ENCODE measurements at places on chromosomes 16 and 17.

- no peak for DNase-seq
Observed at GRCh38 chr16:59699786-59700185, 965.7 kb upstream of the GOT2 start.

GRCh38 chr16:85878875-85879274, 20.1 kb upstream of the IRF8 start:
- no peak for DNase-seq

DNA sequence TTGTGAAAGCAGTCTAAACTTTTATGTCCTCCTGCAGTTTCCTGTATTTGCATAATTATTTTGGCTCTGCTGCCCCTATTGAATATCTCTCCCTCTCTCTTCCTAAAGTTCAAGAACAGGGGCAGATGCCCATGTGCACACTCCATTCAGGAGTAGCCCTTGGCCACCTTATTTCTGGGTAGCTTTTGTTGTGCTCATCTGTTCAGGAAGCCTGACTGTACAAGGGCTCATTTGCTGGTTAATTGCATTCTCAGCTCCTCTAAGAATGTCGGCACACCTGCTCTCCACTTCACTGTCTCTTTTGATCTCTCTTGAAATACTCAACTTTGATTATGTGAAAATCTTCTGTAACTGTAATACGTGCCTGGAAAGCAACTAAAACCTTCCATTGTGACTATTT, 1378.8 kb upstream of the CDH8 start:
- DNase-seq = no peak

DNA sequence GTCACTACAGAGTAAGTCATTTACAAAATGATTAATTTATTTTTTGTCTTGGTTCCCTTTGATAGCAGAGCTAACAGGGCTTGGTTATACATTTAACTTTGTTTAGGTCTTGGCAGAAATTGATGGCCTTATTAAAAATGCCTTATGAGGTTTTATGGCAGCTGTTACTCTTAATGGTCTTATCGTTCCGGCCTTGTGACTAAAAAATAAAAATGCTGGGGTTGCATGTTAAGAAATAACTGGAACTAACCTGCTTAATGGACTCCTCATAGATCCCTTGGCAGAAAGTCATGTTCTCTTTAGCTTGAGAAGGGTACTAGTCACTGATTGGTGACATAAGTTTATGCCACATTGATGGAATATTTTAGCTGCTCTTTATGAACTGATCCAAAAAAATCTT, 18.3 kb downstream of the COX11 start:
- no peak for DNase-seq

DNA sequence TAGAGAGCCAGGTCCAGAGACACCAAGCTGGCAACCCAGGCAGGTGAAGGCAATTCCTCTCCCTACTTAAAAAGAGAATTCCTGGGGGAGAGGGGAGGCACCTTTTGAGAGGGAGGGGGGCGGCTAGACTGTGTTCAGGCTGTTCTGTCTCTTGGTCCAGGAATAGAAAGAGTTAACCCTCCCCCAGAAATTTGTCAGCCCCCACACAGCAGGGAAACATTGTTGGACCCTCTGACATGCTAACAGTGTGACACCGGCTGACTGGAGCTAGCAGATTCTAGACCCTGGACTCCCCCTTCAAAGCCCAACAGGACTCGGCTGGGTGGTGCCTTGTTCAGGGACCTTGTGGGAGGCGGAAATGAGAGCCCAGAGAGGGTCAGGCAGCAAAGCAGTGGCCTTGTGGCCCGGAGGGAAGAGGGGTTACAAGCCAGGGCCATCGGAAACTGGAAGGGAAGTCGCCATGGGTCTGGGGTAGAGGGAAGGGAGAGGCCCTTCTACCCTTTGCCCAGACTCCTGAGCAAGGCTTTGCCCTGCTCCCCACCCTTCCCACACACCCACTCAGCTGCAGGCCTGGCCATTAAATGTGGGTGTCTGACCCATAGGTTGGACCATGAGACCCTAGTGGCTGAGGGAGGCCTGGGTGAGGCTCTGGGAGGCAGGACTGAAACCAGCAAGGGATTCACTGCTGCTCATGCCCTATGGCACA, 44.6 kb downstream of the RAI1 start:
- DNase-seq = no peak

GRCh38 chr16:67357561-67357960, 30.9 kb downstream of the LRRC36 start:
- DNase-seq = no peak

- no peak for DNase-seq
Observed at GRCh38 chr16:56357241-56357764, 68.0 kb downstream of the AMFR start.

DNA sequence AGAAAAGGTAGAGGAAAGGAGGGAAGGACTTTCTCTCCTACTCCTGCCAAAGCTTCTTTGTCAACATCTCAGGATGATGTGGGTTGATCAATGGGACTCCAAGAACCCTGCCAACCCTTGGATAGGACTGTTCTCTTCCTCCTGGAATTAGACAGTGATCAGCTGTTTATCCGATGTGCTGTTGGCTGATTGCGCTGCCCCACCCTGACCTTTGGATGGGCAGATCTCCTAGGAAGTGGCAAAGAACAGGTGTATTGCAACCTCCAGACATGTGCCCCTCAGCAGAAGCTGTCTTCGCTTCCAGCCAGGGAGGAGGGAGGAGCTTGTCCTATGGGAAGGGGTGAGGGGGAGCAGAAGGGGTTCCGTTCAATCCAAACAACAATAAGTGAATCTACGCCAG, 30.5 kb downstream of the SLC5A11 start:
- DNase-seq = no peak

- no peak for DNase-seq
Observed at GRCh38 chr17:56309897-56310296, 156.6 kb downstream of the ANKFN1 start.

GRCh38 chr17:72648702-72649101, 443.8 kb downstream of the SLC39A11 start:
- DNase-seq = no peak

- DNase-seq = no peak
Observed at GRCh38 chr16:1656808-1657617, 21.1 kb upstream of the JPT2 start.

DNA sequence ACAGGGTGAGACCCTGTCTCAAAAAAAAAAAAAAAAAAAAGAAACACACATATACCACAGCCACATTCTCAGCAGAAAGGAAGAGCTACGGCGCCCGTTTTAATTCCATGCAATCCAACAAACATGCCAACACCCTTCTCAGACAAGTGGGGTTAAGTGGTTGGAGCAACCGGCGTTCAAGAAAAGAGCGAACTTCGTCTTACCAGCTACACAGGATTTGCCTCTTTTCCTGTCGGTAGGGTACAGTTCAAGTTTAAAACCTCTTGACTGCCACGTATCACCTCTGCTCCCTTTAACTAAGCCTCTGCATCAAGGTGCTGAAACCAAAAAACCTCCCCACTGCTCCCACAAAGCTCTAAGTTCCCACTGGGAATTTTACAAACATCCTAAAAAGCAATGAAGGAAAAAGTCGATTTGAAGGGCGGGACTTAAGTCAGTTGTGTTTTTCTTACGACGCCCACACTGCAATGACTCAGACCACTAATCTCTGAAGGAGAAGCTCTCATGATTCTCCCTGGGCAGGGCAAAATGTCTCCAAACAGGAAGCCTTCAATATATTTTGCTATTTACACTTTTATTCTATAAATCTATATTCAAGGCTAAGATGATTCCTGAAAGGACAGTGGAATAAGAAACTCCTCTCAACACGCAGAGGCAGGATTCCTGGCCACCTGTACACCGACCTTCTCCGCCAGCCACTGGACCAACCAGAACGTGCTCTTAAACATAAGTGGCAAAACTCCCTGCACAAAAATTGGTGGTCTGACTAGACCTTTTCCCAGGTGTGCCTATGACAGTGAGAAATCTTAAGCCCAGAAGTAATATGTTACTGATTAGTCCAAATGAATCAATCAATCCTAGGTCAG, 18.8 kb downstream of the SRP68 start:
- no peak for DNase-seq

- DNase-seq = no peak
Observed at GRCh38 chr16:49464877-49465504, 91.4 kb downstream of the C16orf78 start.

GRCh38 chr17:82285141-82285540, 11.6 kb upstream of the CSNK1D start:
- no peak for DNase-seq

DNA sequence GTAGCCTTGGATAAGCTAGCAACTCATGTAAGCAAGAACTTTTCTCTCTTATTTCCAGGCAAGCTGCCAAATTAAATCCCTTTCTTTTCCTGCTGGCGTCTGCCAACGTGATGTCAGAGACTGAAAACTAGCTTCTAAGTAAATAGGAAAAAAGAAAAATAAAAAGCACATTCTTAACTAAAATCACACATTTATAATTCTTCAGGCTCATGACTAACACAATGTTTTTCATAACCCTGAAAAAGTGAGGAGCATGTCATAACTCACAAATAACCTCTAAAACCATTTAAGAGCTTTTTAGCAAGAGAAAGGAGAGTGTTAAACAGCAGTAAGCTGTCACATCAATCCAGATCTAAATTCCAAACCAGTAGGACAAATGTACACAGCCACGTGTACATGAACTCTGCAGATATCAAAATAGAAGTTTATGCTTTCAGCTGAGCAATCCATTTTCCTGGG, 110.0 kb downstream of the N4BP1 start:
- no peak for DNase-seq

DNA sequence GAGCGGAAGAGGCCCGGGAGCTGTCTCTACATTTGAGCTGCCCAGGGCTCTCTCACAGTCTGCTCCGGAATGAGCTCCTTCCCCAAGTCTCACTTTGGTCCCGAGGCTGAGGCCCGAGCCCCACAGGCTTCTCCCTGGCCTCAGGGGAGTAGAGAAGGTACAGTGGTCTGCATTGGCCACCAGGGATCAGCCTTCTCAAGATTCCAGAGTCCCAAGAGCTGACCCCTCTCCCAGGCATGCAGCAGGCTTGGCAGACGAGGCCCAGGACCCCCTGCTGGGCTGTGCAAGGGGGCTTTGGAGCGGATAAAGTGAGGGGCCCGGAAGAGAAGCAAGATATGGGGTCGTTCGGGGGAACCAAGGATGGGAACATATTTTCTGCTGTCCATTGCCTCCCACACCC, 3.1 kb downstream of the PRSS27 start:
- no peak for DNase-seq

- DNase-seq = no peak
Observed at GRCh38 chr17:45106096-45106495, 26.2 kb downstream of the PLCD3 start.

GRCh38 chr16:77683397-77684180, 38.7 kb upstream of the NUDT7 start:
- DNase-seq = no peak

GRCh38 chr17:1511290-1511689, 5.1 kb downstream of the INPP5K start:
- DNase-seq = no peak

DNA sequence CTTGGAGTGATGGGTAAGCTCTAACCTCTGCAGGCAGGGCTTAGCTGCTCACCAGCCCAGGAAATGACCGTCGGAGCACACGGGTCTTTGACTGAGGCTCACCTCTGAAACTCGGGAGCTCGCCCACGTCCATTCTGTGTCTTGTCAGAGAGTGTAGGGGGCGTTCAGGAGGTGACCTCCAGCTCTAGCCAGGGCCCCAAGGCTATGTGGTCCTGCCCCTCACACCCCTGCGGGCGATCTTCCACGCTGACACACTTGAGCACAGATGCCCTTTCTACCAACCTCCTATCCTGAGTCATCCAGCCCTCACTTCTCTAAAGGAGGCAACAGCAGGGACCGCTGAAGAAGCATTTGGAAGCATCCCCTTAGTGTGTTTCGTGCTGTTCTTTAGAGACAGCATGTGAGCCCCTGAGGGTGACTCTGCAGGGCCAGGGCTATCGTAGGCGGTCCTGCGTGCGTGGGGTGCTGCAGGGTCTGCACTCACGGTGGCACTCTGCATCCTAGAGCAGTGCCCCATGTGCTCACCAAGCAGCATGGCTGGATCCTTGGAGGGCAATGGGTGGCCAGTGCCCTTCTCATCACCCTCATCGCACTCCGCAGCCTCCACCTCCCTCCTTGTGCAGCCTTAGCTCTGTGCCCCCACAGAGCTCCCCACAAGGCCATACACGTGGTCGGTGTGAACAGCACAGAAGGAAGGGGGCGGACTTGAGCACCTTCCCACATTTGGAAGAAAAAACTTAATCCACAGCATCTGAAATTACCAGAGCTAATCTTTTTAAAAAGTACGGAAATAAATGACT, 33.8 kb downstream of the SLC47A1 start:
- no peak for DNase-seq

DNA sequence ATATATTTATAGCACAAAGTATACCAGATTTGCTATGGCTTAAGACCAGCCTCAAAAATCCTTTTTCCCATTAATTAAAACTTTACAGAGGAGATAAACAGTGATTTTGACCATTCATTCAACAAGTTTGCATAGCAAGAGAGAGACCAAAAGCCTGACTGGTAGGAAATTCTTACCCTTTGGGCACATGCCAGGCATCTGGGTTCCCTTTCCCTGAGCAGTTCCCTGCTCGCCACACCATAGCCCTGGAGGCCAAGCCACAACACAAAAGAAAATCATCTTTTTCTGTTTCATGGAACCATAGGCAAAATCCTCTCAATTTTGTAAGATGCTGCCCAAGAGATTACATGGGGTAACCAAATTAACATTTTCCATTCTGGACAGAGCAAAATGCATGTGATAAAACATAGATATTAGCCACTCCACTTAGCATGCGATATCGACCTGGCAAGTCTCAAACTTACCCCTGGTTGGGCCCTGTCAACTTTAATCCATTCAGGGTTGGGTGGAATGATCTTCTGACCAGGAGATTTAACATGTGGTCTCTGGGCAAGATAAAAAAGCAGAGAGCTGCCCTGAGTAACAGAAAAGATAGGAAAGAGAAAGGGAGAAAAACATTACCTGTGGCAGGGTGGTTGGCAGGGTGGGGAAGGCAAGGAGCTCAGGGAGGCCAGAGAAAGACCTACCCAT, 57.6 kb upstream of the B4GALNT2 start:
- no peak for DNase-seq

GRCh38 chr16:69056421-69056820, 49.0 kb upstream of the HAS3 start:
- no peak for DNase-seq

DNA sequence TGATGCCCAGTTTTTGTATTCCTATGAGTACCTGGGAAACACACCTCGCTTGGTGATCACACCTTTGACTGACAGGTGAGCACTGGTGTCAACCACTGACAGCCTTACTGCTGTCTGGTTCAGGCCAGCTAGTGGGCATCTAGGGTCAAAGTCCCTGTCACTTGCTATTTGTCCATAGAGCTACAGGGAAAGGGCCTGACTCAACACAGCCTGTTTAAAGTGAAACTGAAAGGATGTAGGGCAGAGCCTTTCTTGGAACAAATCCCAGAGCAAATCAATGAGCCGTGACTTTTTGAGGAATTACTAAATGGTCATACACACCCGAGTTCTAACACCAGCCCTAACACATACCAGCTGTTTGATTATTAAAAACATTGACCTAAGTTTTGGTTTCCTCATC, 106.8 kb downstream of the DNAH9 start:
- no peak for DNase-seq

GRCh38 chr17:9004132-9004960, 17.0 kb upstream of the NTN1 start:
- no peak for DNase-seq

- DNase-seq = no peak
Observed at GRCh38 chr17:19398301-19399181, 11.6 kb upstream of the MFAP4 start.

Measured in stimulated activated CD4-positive, alpha-beta T cell treated with anti-CD3 and anti-CD28 coated beads, TNF-alpha, amount 100 ng/mL, for 24 hours (primary cell).